Putamen (tissue), 1 donor: ENCODE measurements at places on chromosomes 2 and 18.
A peak's percentile ranks its signal among the peaks of the same experiment; 100 is the strongest.

DNA sequence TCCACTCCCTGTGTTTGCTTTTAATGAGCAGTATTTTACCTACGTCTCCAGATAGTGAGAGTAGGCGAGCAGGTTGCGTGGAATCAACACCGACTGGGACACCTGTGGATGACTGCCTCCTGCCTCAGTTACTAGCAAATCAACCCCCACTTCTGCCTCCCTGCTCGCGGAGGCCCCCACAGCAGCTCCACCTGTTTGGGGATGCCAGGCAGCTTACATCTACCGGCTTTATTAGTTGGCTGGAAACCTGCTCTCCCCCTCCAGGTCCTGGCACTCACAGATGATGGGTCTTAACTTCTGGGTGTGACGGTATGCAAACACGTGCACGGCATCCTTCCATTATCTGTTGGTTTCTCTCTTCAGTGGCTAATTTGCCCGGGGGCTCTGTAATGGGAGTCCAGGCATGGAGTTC is 164.4 kb upstream of the SESTD1 start:
- no peak for DNase-seq

DNA sequence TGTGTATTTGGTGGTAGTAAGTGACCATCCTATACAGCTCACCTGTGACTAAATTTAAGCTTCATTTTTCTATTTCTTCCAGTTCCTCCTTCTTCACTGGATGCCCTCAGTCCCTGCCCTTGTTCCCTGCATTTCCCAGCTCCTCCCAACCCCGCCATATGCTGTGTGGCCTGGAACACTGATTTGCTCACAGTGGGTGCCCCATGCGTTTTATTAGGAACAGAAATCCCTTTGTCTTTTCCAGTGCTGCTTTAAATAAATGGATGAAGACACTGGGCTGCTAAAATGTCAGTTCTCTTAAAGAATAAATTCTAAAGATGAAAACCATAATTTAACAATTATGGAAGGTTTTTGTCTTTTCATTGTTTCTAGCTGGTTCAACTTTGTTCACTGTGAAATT is 477.3 kb downstream of the DCDC2C start:
- no peak for DNase-seq

- DNase-seq = no peak
Observed at GRCh38 chr2:237884681-237885080, 25.3 kb downstream of the RAMP1 start.

DNA sequence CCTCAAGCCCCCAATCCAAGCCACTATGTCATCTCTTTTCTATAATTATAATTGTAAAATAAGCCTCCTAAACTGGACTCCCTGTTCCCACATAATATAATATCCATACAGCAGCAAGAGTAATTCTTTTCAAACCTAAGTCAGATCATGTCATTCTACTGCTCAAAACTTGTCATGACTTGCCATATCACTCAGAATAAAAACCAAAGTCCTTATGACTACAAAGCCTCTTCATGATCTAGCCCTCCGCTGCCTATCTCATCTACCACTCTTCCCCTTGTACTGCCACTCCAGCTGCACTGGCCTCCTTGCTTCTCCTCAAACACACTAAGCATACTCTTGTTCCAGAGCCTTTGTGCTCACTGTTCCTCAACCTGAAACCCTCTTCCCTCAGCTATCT is 69.9 kb downstream of the MEMO1 start:
- no peak for DNase-seq

- DNase-seq = no peak
Observed at GRCh38 chr18:48884771-48885170, 66.0 kb downstream of the SMAD7 start.

DNA sequence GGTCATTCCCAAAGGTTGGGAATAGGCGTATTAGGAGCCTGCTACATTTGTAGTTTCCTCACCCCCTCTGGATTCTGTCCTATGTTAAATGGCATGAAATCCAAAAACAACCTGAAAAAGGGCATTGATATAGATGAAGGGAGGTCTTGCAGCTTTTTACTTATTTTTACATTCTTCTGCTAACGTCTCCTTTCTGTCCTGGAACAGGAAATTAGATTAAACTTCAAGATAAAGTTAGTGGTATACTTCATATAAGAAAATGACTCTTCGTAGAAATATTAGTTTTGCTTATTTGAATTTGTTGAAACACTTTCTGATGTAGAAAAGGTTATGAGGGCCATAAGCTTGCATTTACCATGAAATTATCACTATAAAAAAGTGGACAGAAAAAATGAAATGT is 694.5 kb downstream of the ADCYAP1 start:
- no peak for DNase-seq

GRCh38 chr18:50793641-50794565 is 25.9 kb downstream of the MRO start:
- DNase-seq = no peak

GRCh38 chr2:174951745-174952144 is 53.4 kb downstream of the CHN1 start:
- DNase-seq = no peak

GRCh38 chr18:2337552-2338141 is 233.7 kb downstream of the METTL4 start:
- no peak for DNase-seq

DNA sequence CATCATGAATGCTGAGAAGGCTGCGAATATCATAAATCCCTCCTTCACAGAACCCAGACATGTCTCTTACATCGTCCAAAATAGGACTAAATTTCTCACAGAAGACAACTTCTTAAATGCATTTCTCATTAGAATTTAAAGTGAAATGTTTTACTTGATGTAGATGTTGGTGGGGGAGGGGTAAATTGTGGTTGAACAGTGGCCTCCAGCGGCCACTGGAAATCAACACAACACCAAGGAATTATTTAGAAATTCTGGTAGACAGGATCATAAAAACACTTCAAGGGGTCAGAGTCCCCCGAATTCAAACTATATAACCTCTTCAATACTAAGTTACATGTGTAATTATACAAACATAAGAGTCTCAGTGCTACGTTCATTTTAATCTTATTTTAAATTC is 135.9 kb downstream of the ABCA12 start:
- peak; percentile 33 for DNase-seq

- no peak for DNase-seq
Observed at GRCh38 chr18:79420033-79420745, 24.5 kb downstream of the NFATC1 start.

- peak; percentile 80 for DNase-seq
Observed at GRCh38 chr2:147082850-147083522, 761.8 kb upstream of the ACVR2A start.

GRCh38 chr2:127681288-127681804 is 6.0 kb upstream of the LIMS2 start:
- no peak for DNase-seq

DNA sequence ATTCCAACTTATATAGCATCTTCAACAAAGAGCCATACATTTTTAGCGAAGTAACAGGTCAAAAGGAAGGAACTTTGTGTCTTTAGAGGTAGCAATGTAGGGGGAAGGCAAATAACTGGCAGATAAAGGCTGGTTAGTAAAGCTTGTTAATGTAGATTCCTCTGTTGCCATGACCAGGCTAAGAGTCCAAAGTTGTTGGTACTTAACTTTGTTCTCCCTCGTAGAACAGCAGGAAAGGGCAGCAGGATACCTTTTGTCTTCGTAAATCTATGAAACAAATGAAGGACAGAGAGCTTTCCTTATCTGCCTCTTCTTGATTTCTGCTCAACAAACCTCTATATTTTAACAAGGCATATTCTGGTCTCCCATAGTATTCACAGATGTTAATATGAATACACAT is 18.6 kb downstream of the ZBTB14 start:
- DNase-seq = no peak

- DNase-seq = no peak
Observed at GRCh38 chr18:9876867-9877654, 8.7 kb upstream of the TXNDC2 start.

- DNase-seq = no peak
Observed at GRCh38 chr2:216316743-216317142, 55.5 kb downstream of the MARCHF4 start.

GRCh38 chr2:85823951-85824350 is 64.8 kb downstream of the ST3GAL5 start:
- no peak for DNase-seq

DNA sequence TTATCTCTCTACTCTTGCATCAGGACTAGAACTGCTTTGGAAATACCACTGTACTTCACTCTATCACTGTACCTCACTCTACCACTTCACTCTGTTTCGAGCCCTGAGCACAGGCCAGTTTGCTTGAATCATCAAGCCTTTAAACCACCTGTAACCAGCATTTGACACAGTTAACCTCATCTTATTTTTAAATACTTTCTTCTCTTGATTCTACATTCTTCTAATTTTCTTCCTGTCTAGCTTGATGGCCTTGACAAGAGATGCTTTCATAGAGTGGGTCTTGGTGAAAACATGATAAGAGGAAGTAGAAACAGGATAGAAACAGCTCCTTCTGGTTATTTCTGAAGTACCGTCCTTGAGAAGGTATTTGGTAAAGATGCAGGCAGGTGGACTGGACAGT is 78.1 kb downstream of the SPIRE1 start:
- no peak for DNase-seq

- no peak for DNase-seq
Observed at GRCh38 chr2:234491897-234492296, 5.0 kb downstream of the ARL4C start.

DNA sequence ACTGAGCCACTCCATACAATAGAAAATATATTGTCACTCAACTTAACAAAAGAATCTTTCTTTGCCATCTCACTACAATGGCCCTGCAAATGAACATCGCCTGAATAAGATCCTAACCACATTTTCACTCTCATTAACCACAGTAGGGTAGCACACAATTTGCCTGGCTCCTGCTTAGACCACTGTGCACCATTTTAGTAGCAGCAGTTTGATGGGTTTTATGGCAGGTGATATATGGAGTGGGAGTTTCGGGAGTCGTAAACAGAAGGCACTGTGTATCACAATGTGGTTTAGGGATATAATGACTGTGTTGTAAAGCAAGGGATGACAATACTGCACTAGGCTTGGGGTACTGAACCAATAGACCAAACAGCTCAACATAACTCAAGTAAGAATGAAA is 617.4 kb downstream of the BCL11A start:
- DNase-seq = no peak

GRCh38 chr18:57973889-57974288 is 70.1 kb upstream of the NEDD4L start:
- no peak for DNase-seq
